ENCODE measurements at places on chromosomes 16 and 17.

DNA sequence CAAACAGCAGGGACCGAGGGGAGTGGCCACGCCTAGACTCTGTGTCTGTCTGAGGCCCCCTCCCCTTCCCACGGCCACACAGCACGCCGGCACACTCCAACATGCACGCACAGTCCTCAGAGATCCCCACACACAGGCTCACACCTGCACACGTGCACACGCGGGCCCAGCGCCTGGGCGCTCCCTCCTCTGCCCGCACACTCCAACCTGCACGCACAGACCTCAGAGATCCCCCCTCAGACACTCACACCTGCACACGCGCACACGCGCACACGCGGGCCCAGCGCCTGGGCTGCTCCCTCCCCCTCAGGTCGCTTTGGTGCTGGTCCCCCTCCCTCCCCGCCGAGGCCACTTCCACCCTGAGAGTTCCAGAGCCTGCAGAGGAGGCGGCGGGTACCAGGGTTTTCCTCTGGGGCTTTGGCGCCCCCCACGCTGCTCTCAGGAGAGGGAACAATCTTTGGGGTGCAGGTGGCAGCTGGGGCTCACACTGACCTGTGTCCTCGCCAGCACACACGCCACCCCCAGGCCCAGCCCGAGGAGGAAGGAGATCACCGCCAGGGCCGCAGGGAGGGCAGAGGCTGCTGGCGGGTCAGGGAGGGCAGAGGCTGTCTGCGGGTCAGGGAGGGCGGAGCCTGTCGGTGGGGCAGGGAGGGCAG is 1.6 kb downstream of the CD7 start:
- DNase-seq: no peak

- no peak for DNase-seq
Observed at GRCh38 chr17:44022246-44022645, 7.5 kb upstream of the TMEM101 start.

DNA sequence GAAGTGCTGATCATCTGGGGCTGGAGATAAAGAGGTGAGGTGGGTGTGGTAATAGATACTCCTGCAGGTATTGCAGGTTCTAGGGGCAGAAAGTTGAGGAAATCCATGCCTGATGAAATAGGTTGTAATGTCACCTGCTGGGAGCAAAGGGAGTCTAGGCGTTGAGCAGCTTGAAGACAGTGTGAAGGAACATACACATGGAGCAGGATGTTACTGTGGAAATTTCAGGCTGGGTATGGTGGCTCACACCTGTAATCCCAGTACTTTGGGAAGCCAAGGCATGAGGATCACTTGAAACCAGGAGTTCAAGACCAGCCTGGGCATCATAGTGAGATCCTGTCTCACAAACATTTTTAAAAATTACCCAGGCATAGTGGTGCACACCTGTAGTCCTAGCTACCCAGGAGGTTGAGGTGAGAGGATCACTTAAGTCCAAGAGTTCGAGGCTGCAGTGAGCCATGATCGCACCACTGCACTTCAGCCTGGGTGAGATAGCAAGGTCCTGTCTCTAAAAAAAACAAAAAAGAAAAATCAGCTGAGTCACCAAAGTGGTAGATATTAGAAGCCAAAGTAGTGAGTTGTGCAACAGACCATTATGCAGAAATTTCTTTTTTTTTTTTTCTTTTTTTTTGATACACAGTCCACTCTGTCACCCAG is 9.1 kb upstream of the CRYBA1 start:
- no peak for DNase-seq

- DNase-seq: no peak
Observed at GRCh38 chr17:72405662-72406230, 284.9 kb downstream of the SOX9 start.

DNA sequence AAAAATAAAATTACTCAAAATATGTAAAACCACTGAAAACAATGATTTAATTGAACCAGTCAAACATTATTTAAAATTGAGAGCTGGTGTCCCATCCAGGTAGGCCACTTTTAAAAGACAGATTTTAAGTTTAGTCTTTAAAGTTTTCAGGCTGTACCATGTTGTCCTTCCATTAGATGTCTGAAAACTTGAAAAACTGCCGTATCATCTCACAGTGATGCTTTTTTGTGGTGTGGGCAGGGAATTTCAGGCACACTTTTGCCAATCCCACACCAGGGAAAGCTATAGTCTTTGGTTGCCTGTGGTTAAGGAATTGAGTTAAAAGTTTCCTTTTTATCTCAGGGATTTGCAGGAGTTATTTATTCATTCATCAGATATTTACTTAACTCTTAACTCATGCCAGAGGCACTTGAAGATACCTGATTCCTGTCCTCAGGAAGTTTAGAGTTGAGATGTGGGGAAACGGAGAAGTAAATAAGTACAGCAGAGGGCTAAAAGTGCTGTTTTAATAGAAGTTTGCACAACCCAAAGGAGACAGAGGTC is 3.2 kb downstream of the SNTB2 start:
- no peak for DNase-seq

- DNase-seq: no peak
Observed at GRCh38 chr16:47713225-47713595, 252.1 kb downstream of the PHKB start.

DNA sequence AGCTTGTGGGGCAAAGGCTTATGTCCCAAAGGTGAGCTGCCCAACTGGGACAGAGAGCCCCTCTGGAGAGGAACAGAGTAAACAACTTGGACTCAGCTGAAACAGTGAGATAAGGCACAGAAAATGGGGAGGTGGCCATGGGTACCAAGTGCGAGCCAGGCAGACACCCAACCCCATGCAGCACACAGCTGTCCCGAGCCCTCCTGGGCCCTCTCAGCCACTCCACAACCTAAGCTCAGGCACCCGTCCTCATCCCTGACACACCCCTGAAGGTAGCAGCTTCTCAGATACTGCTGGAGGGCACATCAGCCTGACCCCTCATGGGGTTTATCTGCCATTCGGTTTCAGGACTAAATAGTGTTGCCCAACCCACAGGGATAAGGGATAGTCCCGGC is 4.8 kb upstream of the GFOD2 start:
- peak; percentile 56 for DNase-seq

DNA sequence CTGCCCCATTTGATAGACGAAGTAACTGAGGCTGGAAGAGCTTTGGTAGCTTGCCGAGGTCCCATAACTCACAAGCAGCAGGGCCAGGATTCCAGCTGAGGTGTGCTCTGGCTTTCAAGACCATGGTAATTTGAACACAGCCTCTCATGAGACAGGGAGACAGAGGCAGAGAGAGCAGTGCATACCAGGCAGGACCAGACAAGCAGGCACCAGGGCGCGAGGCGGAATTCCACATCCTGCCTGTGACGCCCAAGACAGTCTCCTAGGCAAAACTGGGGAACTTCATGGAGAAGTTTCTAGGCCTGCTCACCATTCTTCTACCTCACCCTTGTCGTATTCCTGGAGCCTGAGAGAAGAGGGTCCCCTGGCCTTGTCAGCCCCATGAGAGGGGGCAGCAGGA is 19.2 kb downstream of the SDK2 start:
- DNase-seq: no peak

GRCh38 chr17:74123866-74124444 is 79.5 kb upstream of the RPL38 start:
- DNase-seq: no peak

DNA sequence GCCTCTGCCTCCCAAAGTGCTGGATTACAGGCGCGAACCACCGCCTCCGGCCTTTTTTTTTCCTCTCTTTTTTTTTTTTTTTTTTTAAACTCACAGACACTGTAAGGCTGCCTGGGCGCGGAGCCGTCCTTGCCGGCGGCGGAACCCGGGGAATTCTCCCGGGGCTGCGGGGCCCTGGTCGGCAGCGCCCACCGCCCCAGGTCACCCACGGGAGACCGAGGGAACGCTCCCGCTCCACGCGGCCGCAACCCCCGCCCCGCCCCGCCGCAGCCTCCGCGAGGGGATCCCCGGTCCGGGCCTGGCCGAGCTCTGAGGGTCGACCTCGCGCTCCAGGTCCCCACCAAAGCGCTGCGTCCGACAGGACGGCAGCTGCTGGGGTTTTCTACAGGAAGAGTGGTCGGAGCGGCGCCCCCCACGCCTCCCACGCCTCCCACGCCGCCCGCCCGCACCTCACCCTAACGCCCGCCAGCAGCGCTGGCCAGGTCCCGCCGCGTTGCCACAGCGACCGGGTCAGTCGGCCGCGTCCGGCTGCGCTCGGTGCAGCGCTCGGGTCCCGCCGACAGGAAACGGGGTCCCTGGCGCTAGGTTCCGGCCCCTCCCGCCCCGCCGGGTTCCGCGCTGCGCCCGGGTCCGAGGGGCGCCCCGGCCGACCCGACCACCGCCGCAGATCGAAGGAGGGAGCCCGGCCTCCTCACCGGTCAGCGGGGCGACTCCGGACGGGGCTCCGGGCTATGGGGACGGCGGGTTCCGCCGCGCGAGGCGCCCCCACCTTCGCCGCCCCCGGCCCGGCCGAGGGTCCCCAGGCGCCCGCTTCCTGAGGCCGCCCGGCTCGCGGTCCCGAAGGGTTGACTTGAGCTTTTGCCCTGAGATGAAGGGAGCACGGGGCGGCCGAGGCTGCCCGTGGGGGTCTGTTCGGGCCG is at the start of gene CCDC57:
CCDC57 (minus strand) TSS at position 512 of the 920 bp plus-strand sequence. CDS start 10,898 bp downstream, outside the sequence.
- peak; percentile 64 for DNase-seq

DNA sequence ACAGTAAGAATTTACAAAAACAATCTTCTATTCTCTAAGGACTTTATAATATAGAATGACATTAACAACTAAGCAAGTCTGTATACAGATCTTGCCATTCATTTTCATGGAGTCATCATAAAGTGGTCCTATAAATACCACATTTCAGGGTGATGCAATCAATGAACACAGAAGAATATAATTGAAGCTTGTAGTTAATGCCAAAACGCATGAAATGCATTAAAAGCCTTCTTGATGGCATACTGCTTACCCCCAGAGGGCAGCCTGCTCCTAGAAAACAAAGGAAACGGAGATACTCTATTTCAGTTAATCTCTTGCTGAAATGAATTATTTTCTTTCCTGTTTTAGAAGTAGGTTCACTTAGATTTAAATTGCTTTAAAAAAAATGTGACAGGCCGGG is 45.2 kb upstream of the STAC2 start:
- peak; percentile 23 for DNase-seq

- DNase-seq: no peak
Observed at GRCh38 chr16:57409870-57410587, 5.5 kb downstream of the CCL17 start.

DNA sequence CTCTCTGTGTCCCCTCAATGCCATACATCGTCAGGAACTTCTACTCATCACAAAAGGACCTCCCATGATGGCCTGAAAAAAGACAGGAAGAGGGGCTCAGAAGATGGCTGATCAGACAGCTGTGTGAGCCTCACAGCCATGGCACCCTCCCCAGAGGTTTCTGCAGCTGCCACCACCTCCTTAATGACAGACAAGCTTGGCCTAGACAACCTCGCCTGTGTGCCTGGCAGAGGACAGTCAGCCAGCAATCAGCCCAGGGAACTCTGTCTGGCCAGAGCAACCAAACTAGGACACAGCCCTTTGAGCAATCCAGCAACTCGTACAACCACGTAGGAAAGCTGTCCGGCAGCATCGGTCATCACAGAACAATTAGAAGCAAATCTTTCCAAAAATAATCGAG is 54.2 kb upstream of the MED9 start:
- no peak for DNase-seq

- no peak for DNase-seq
Observed at GRCh38 chr16:74729783-74730683, 29.4 kb upstream of the MLKL start.

GRCh38 chr16:26118575-26118974 is 426.8 kb downstream of the HS3ST4 start:
- DNase-seq: no peak

DNA sequence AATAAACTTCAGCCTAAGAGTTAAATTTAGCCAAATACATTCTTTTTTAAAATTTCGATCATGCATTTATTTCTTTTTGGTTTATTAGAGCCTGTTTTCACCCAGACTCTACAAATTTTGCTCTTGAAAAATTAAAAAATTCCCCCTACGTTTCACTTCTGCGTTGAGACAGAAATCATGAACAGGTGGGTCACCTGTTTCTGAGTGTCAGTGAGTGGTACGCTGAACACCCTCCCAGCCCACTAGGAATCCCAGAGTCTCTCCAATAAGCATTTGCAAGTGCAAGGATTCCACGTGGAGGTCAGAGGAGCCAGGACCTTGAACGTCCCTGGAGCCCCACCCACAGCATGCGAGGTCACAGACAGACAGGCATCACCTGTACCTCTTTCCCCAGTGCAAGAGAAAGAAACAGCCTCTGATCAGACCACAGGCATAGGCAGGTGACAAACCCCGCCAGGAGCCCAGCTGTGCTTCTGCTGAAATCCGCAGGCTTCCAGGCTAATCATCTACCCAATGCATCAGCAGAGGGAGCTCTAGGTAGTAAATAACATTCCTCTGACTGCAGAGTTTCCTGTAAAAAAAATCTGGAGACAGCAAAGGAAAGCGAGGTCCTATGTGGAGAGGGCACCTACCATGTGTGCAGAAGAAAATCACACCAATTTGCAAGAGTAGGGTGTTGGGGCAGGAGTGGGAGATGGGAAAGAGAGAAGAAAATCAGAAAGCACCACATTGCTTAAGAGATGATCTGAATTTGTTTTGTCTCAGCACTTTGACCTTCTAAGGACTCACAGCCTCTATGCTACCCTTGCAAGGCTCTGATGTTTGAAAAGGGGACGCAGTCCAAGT is 5.9 kb upstream of the XYLT1 start:
- DNase-seq: no peak

GRCh38 chr17:80212962-80213642 is 7.0 kb downstream of the SGSH start:
- no peak for DNase-seq

DNA sequence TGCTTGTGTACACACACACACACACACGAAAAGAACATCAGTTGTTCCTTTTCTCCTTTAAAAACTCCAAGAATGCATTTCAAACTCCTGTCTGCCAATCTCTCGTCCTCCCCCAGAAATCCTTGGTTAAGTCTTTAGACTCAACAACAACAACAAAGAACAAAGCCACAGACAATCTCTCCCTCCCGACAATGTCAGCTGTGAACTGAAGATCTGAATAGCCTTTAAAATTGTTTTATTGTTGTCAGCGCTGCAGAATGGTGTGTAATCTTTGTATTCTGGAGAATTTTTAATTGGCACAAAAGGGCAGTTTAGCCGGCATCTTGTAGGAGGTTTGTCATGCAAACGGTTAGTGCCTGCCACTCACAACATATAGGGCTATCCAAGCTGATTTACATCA is 219.5 kb downstream of the MSI2 start:
- DNase-seq: no peak

- DNase-seq: no peak
Observed at GRCh38 chr17:75941442-75941819, 589 bp upstream of the FBF1 start.

DNA sequence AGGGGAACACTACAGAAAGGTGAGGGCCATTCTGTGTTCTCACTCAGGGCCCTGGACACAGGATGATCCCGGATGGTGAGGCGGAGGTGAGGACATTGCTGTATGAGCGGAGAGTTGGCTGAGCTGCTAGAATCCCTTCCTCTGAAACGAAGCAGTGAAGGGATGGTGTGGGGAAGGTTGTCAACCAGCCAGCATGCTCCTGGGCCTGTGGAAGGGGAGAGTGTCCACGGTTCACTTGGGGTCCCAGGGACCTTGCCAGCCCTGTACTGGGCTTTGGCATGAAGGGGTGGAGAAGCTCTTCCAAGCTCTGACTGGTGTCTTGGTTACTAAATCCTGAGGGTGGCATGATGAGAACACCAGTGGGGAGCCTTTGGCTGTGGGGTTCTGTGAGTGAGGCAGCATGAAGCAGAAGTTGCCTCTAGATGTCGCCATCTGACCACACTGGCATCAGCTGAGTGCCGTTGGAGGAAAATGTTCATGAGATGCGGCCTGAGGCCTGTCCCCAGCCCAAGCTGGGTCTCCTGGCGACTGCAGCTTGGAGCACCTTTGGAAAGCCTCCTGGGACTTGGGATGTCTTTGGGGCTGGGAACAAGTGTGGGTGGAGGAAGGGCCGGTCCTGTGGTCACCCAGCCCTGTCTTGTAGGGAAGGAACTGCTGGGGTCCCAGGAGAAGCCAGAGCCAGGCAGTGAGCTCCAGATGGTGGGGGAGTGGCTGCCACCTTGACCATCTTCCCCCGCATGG is 14.8 kb downstream of the PDP2 start:
- peak; percentile 70 for DNase-seq
